NCI-H1105 treated with DMSO at 0.1 percent for 48 hours (cell line): ENCODE measurements at places on chromosomes 11 and 22.

GRCh38 chr11:16169956-16170847 is 186.1 kb downstream of the SOX6 start:
- no peak for DNase-seq

DNA sequence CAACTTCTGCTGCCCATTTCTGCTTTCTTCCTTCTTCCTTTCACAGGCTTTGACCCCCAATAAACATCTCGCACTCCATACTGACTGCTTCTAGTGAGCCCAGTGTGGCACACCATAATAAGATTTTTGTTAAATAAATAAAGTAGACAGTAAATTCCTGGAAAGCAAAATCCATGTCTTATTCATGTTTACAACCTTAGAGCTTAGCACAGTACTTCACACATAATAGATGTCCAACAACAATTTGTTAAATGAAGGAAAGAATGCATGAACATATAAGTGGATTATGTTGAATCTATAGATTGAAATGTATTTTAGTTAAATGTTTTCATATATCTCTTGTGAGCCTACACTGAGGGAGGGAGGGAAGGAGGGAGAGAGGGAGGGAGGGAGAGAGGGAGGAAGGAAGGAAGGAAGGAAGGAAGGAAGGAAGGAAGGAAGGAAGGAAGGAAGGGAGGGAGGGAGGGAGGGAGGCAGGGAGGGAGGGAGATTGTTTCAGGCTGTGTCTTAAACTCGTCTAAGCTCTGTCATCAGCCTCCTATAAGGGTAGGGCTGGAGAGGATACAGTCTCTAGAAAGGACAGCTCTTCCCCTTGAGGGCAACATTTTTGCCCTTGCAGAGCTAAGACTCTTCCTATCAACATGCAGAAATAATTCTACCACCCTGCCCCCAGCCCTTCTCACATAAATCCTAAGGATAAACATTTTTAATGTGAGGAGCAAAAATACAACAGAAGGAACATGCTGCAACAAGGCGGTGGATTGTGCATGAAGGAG is 168.1 kb downstream of the BARX2 start:
- no peak for DNase-seq

DNA sequence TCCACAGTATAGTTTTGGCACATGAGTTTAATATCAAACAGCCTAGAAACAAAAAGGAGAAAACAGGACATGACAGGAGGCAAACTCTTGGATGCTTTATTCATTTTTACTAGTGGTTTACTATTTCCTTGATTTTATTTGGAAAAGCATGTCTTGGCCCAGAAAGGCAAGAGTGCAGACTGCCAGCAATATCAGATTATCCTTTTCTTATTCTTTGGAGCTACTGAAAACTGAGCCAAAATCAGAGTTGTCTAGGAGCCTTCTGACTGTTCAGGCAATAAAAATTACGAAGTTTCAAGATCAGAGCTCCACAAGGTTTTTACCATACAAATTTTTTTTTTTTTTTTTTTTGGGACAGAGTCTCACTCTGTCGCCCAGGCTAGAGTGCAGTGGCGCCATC is 16.0 kb downstream of the CELF1 start:
- DNase-seq: no peak

DNA sequence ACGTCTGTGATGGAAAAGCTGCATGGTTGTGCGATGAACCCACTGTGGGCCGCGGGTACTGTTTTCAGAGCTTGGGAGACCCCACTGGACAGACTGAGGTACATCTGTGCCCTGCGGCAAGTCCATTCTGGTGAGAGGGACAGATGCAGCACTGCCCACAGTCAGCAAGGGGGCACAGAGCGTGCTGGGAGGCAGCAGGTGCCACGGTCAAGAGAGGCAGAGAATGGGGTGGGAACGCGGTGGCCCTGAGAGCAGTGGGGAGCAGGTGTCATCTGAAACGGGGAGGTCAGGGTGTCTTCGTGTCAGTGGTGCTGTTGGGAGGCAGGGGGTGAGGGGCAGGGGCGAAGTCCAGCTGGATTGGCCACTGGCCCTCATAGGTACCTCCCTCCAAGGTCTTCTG is 32.0 kb downstream of the TBC1D22A start:
- DNase-seq: no peak

GRCh38 chr11:45178890-45179671 is 32.6 kb downstream of the PRDM11 start:
- DNase-seq: no peak

- no peak for DNase-seq
Observed at GRCh38 chr11:16434036-16434435, 77.7 kb upstream of the SOX6 start.

DNA sequence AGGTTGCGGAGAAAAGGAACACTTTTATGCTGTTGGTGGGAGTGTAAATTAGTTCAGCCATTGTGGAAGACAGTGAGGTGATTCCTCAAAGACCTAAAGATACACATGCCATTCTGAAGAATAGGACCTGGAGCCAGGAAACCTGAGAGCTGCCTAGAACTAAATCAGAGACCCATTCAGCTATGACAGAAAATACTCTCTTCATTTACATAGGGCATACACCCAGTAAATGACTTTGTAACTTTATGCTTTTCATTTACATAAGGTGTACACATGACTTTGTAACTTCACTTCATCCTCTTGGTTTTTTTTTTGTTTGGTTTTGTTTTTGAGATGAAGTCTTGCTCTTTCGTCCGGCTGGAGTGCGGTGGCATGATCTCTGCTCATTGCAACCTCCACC is 25.1 kb upstream of the APLNR start:
- DNase-seq: no peak

DNA sequence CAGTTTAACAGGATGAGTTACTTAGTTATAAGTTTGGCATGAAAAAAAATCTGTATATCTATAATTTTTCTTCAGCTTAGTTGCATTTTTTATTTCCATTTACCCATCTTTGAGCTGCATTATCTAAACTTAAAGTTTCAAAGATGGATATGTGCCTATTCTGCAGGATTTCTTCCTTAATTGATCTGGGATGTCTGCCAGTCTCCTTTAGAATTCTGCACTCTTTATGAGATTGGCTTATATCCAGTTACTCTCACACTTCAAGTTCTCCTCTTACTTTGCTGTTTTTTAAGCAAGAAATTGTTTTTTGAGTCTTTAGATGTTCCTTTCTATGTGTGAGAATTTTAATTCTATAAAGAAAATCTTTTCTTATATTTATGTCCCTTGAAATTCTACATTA is 5.1 kb upstream of the PDGFD start:
- DNase-seq: peak; percentile 65

DNA sequence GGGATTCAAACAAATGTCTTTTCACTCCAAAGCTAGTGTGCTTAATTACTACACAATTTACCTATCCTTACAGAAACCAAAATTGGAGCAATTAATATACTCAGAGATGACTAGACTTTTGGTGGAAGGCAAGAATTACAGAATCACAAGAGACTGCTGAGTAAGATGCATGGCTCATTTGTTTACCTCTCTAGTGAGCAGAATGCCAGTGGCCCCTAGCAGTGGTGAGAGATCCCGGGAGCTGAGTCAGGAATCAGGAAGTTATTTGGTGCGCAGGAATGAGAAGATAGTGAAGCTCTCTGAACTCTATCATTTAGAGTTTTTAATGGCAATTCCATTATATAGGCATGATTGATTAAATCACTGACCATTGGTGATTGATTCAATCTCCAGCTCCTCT is 188.9 kb upstream of the SESN3 start:
- no peak for DNase-seq

- no peak for DNase-seq
Observed at GRCh38 chr11:57764566-57764965, 3.0 kb downstream of the CTNND1 start.

DNA sequence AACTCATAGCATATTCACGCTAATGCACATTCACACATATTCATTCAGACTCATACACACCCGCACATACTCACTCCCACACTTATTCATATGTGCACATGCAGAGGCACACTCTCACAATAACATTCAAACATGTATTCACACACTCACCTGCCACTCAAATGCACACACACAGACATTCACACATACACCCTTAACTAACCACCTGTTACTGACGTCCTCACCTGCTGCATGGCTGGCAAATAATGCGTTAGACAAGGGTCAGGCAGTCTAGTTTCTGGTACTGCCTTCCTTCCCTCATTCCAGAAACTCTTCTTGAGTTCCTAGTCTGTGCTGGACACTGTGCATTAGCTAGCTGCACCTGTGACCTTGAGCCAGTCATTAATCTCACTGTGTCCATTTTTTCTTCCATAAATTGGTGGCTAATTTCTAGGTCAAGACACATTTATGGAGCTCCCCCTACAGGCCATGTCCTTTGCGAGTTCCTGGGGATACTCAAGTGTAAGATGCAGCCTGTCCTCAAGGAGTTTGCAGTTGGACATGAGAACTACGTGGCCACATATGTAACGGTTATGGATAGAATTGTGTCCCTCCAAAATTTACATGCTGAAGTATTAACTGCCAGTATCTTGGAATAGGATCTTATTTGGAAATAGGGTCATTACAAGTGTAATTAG is 34.5 kb upstream of the SEZ6L start:
- no peak for DNase-seq

DNA sequence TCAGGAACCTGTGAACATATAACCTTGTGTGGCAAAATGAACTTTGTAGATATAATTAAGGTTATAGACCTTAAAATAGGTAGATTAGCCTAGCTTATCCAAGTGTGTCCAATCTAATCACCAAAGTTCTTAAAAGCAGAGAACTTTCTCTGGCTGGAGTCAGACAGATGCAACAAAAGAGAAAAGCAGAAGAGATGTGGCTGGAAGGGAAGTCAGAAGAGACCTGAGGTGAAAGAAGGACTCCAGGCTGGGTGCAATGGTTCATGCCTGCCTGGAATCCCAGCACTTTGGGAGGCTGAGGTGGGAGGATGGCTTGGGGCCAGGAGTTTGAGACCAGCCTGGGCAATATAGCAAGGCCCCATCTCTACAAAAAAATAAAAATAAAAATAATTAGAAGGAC is 39.4 kb upstream of the SWAP70 start:
- no peak for DNase-seq

DNA sequence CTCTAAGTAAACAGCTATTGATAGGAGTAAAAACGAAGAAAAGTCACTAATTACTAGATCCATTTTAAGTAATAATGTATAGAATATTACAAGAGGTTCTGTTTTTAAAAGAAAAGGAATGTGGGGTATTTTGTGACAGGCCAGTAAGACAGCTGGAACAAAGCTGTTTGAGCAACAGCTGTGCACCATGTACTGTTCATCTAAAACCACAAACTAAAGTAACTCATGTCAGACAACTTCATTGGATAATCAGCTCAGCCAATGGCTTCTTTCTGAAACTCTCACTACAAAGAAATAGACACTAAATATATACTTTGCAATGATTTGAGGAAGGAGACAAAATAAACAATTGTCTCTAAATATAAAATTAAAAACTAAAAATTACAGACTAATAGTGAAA is 16.1 kb downstream of the RRAS2 start:
- no peak for DNase-seq

DNA sequence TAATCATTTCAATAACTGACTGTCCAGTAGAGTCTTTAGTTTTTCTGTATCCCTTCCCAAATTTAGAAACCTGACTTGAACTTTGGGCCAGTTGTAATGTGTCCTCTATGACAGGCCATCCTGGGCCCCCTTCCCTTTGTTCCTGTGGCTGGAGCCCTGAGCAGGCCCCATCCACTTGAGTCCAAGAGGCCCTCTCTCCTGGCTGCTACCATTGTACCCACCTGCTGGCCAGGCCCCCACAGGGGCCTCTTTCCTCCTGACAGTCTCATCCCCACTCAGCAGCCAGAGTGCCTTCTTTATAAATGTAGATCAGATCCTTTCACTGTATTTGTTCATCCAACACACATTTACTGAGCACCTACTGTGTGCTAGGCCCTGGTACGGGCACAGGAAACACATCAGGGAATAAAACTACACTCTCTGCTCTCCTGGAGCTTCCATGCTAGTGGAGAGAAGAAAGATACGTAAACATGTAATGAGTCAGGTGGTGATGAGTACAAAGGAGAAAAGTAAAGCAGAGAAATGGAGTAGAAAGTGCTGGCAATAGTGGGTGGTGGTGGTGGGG is 2.7 kb upstream of the LRP5 start:
- DNase-seq: no peak

DNA sequence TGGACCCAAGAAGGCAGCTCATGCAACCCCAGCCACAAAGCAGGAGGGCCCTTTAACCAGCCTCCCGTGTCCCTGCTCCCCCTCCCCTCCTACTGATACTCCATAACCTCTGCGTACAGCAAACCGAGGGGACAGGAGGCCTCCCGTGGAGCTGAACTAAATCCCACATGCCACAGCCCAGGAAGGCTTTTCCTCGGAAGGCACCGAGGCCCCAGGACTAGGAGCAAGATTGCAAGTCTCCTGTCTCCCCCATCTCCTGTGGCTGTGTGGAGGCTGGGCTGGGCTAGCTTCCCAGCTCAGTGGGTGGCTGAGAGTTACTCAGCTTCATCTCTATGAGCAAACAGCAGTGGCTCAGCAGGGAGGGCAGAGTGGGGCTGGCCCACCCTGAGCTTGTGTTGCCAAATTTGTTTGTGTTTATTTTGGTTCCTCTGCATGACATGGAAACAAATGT is 62.7 kb upstream of the NECTIN1 start:
- no peak for DNase-seq

GRCh38 chr11:14973621-14974514 is 1.7 kb upstream of the CALCA start:
- DNase-seq: no peak

DNA sequence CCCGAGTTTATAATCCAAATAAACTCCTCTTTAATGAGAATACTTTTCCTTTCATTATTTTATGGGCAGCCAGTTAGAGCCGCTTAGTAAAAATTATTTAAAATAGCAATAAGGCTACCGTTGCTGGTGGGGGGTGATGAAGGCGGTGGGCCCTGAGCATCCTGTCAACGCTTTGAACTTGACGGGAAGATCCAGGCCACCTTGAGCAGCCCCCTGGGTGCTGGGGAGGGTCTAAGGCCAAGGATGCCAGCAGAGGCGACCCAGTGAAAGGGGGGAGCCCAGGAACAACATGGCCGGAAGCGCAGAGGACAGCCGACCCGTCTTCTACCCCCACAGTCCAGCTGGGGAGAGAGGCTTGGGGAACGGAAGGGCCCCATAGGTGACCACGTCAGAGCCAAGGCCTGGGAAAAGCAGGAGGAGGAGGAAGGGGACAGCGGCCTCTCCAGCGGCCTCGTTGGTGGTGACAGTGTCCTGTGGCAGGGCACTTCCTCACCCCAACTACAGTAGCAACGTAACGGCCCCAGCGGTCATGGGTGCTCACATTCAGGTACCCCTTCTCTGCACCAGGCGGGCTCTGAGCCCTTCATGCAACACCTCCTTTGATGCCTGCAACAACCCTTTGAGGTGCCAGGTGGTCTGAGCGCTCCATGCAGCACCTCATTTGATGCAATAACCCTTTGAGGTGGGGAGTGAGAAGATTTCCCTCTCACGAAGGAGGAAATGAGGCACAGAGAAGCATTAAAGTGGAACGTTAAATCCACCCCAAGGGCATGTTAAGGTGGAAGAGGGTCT is 695.3 kb downstream of the TBC1D22A start:
- DNase-seq: no peak

DNA sequence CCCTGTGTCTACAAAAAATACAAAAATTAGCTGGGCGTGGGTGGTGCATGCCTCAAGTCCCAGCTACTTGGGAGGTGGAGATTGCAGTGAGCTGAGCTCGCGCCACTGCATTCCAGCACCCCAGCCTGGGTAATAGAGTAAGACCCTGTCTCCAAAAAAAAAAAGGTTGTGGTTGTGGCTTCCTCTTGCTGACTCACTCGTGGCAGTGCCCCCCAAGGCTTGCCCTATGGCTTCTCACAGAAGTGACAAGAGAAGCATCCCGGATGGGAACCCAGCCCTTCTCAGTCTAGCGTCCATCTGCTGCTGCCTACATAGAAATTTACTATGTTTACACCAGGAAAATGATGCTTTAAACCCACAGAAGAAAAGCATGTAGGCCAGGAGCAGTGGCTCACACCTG is 68.5 kb upstream of the PITPNB start:
- no peak for DNase-seq
